ENCODE measurements at places on chromosomes 1 and 21. TPM values are rescaled to one million over a fixed set of nuclear protein-coding genes. Genes with fewer than 3 reads are reported as not detected.

The KIF26B gene
- 0.96 TPM for total RNA-seq

The F11R gene
- total RNA-seq, result 30.2 TPM

The CROCC gene
- 51.7 TPM for total RNA-seq

The CDK18 gene
- 1.9 TPM for total RNA-seq

The LTN1 gene
- total RNA-seq, result 33.7 TPM

The CAPN9 gene
- not detected for total RNA-seq

The SLC25A44 gene
- 22.0 TPM for total RNA-seq

The SH3D21 gene
- total RNA-seq, result 2.6 TPM

The SRSF10 gene
- 237 TPM for total RNA-seq

The C8B gene
- not detected for total RNA-seq

The SELE gene
- total RNA-seq, result not detected

The ANKRD65 gene
- total RNA-seq, result not detected

The DMBX1 gene
- total RNA-seq, result not detected

- no peak for DNase-seq
Measured at GRCh38 chr1:70977575-70977974, 70.0 kb downstream of the PTGER3 start.

DNA sequence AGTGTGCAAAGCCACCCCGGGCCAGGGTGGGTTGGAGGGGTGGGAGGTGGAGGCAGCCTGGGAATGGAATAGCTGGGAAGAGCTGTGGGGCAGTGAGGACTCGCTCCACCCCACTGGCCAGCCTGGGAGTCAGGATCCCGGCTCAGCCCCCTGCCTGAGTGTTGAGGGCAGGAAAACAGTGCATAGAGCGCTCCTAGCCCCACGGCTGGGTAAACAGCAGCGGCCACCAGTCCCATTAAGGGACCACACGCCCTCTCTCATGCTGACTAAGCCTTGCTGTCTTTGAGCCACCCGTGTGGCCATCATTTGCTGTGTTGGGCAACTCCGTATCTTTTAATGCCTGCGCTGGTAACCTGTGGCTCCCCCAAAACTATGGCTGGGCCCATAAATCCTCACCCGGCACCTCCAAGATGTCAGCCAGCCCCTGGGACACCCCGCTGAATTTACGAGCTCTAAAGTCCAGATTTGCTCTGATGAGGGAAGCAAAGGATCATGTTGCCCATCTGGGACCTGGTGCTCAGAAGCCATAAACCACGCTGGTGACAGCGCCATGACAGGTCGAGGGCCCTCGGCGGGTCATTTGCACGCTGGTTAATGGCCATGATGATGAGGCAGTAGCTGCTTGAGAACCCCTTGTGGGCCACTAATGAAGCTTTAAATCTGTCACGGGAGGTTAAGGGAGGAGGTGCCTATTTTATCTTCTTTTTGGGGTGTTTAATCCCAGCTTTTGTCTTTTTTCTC, 34.9 kb downstream of the SYF2 start:
- no peak for DNase-seq

GRCh38 chr1:200372095-200372884, 37.5 kb downstream of the ZNF281 start:
- DNase-seq, result no peak

GRCh38 chr1:180252638-180253536, 22.8 kb downstream of the LHX4 start:
- DNase-seq, result peak; percentile 76

DNA sequence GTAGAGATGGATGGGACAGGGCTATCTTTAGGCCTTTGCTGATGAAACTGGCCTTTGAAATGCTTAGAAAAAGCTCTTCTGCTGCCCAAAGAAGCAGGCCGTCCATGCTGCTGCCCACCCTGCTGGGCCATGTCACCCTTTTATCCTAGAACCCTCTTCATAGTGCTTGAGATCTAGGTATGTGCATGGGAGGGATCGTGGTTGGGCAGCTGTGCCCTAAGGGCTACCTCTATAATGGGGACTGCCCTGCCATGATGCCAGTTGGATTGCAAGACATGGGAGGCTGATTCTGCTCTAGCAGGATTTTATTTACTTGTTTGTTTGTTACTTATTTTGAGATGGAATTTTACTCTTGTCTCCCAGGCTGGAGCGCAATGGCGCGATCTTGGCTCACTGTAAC, 69.0 kb downstream of the HHAT start:
- no peak for DNase-seq

DNA sequence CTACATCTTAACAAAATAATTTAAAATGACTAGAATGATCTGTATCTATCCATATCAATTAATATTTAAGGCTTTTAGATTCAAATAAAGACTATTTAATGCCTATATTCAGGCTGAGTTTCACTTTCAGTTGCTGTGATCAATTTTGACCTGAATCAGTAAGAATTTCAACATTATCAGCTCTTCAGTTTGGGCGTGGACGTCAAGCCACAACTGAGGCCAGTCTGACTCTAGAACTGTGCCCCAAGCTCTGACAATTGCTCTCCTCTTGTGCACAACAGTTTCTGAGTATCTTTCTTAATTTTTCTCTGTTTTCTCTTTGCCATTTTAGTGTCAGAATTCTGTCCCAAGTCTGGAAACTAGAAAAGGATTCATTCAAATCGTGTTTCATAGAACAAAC, 1095.5 kb downstream of the PLA2G4A start:
- no peak for DNase-seq

- DNase-seq, result no peak
Measured at GRCh38 chr21:36902793-36903192, 63.7 kb downstream of the HLCS start.

- DNase-seq, result no peak
Measured at GRCh38 chr1:41927118-41927517, 8.4 kb upstream of the HIVEP3 start.

DNA sequence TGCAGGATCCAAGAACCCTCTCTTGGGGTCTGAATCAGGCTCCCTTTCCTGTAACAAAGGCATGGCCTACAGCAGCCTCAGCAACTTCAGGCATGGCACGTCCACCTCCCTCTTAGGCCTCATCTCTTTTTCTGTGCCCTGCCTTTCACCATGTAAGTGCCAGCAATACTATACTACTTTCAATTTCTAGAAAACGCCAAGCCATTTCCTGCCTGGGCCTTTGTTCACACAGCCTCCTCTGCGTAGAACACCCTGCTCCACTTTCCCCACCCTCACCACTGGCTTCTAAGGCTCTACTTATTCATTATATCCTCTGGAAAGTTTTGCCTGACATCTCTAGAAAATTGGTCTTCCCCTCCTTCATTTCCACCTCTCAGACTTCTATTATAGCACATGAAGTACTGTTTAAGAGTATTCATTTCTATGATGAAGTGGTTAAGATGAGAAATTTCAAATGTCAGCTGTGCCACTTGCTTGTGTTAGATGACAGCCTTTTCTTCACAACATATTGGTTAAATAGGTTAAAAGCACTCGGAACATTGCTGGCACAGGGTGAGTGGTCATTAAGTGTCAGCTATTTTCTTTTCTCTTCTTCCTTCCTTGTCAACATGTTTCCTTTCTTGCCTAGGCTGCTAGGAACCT, 41.6 kb upstream of the VWA5B1 start:
- no peak for DNase-seq

DNA sequence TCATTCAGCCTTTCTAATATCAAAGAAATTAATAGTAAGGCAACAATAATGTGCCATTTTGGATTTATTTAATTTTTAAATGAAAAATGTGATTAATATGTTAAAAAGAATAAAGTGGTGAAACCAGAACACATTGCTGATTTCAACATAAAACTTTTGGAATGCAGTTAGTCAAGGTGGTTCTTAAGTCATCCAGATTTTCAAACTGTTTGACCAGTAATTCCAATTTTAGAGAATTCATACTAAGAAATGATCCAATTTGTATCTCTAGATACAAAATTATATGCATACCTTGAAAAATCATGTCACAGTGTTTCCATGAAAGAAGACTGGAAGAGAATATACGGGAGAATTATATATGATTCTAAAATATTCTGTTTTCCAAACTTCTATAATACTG, 54.2 kb upstream of the MCOLN3 start:
- DNase-seq, result no peak

DNA sequence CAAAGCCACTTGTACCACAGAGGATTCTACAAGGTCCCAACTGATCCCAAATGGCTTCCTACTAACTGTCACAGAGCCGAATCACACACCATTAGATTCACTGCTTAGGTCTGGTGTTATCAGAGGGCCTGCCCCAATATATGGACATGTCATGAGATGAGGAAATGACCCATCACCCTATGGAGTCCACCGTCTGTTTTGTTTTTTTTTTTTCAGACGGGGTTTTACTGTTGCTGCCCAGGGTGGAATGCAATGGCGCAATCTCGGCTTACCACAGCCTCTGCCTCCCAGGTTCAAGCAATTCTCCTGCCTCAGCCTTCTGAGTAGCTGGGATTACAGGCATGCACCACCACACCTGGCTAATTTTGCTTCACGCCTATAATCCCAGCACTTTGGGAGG, 83.8 kb upstream of the ETS2 start:
- DNase-seq, result no peak

DNA sequence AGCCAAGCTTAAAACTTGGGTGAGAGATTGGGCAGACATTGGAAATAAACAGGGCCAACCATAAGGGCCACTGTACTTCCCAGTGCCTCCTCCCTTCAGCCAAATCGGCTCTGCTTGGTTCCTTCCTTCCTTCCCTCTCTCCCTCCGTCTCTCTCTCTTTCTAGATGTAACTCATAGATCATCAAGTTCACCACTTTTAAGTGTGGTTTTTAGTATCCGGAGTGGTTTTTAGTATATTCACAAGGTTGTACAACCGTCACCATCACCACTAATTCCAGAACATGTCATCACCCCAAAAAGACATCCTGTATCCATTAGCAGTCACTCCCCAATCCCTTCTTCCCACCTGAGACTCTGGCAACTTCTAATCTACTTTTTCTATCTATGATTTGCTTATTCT, 51.0 kb downstream of the MYSM1 start:
- peak; percentile 3 for DNase-seq

GRCh38 chr1:111227434-111227833, at the start of gene CHI3L2:
TSS of gene CHI3L2 (plus strand) at chr1:111227713. CDS start at chr1:111227730, 17 bp downstream.
- DNase-seq, result no peak

- no peak for DNase-seq
Measured at GRCh38 chr21:33492571-33492970, 1.1 kb upstream of the DNAJC28 start.

- DNase-seq, result no peak
Measured at GRCh38 chr1:51618715-51619114, 1.8 kb downstream of the OSBPL9 start.

GRCh38 chr1:52911541-52911940, 10.0 kb downstream of the ECHDC2 start:
- DNase-seq, result no peak

- no peak for DNase-seq
Measured at GRCh38 chr1:28812669-28813468, 899 bp downstream of the OPRD1 start.

DNA sequence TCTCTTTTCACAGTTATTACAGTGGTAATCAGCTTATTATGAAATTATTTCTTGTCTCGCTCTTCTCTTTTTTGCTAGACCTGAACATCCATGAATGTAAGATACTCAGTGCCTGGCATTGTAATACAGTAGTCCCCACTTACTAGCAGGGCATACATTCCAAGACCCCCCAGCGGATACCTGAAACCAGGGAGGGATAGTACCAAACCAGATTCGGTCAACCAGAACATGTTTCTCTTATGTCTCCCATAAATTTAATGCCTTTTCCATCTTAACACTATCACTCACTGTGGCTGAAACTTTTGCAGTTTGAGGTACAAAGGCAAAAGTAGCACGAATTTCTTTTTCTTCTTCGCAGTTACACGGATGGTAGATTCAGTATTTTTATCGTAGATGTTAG, 24.6 kb upstream of the B3GALT2 start:
- DNase-seq, result no peak

- DNase-seq, result no peak
Measured at GRCh38 chr1:20837554-20838192, 50.6 kb upstream of the HP1BP3 start.

GRCh38 chr1:231357831-231358354, 19.8 kb downstream of the SPRTN start:
- no peak for DNase-seq

- no peak for DNase-seq
Measured at GRCh38 chr1:225435957-225436392, 8.1 kb upstream of the LBR start.

- DNase-seq, result no peak
Measured at GRCh38 chr1:16134066-16134801, 21.6 kb downstream of the EPHA2 start.

DNA sequence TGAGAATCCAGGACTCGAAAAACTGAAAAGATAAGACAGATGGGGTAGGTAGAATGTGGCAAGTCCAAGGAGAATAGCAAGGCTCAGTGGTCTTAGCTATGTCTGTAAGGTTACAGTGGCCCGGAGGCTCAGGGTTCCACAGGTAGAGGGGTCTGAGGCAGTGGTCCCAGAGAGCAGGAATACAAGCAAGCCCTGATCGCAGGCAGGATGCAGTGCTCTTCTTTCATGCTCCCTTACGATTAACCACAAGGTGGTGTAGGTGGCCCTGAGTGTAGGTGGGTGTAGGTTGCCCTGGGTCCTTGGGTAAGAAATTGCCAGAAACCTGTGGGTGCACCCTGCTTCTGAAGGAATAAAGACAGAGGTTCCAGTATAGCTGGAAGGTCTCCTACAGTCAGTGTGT, 99.1 kb upstream of the RAB3GAP2 start:
- no peak for DNase-seq

DNA sequence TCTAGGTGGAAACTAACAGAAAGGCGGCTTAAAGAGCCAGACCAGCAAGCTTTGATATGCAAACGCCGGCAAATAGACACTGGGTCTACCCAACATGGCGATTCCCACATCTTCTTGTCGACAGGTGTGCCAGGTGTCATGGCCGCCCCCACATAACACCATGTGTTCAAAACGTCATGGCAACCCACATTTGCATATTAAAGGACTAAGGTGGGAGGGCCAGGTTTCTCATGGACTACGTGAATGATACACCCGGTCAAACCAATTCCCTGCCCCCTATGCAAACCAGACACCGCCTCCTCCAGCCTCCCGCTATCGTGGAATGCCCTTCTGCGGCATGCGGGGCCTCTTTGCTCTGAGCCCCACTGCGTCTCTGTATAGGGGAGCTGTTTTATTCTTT, 41.3 kb downstream of the ICOSLG start:
- no peak for DNase-seq

DNA sequence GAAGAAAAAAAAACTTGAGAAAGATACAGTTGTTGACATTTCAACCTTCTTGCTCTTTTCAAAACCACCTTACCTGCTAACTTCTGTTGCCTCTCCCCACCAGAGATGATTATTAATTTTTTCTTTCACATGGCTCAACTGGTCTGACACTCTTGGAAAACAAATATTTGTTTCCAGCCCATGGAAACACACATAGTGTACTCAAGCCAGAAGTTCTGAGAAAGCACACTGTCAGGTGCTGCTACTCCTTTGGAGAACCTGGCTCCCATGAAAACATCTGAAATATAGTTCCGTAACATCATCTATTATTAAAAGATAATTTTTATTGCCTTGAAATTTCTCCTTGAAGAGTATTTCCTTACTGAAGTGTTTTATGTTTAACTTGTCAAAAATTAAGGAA, 145.0 kb upstream of the C1orf105 start:
- DNase-seq, result no peak

- DNase-seq, result no peak
Measured at GRCh38 chr1:114764689-114765088, 6.9 kb upstream of the CSDE1 start.

Data from natural killer cell (primary cell).